NCI-H69 (cell line): ENCODE measurements at places on chromosomes 5 and 9.

- no peak for DNase-seq
Observed at GRCh38 chr9:1217076-1217475, 166.9 kb downstream of the DMRT2 start.

DNA sequence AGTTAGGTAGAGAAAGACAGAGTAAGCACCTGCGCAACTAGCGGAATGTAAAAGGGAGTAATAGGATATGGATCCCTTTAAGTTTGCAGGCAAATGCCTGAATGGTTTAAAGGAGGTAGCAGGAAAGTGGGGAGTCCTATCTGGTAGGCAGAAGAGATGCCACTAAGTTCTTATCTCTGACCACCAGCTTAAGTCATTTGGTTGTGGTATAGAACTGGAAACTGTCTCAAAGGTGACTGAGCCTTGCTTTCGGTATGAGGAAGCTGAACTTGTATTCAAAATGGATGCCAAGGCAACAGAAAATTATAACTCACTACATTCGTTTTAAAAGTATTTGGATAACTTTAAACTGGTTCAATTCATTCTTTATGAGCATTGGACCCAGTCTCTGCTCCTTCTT lies 475.6 kb downstream of the DMRTA1 start:
- DNase-seq = no peak

- DNase-seq = peak; percentile 73
Observed at GRCh38 chr9:34689116-34689470, 2.0 kb downstream of the CCL19 start.

- DNase-seq = peak; percentile 99
Observed at GRCh38 chr5:21823076-21823574, 1030.0 kb downstream of the CDH12 start.

- no peak for DNase-seq
Observed at GRCh38 chr5:72152545-72152944, 45.3 kb downstream of the MAP1B start.

- DNase-seq = no peak
Observed at GRCh38 chr9:120904061-120904977, 22.3 kb downstream of the TRAF1 start.

DNA sequence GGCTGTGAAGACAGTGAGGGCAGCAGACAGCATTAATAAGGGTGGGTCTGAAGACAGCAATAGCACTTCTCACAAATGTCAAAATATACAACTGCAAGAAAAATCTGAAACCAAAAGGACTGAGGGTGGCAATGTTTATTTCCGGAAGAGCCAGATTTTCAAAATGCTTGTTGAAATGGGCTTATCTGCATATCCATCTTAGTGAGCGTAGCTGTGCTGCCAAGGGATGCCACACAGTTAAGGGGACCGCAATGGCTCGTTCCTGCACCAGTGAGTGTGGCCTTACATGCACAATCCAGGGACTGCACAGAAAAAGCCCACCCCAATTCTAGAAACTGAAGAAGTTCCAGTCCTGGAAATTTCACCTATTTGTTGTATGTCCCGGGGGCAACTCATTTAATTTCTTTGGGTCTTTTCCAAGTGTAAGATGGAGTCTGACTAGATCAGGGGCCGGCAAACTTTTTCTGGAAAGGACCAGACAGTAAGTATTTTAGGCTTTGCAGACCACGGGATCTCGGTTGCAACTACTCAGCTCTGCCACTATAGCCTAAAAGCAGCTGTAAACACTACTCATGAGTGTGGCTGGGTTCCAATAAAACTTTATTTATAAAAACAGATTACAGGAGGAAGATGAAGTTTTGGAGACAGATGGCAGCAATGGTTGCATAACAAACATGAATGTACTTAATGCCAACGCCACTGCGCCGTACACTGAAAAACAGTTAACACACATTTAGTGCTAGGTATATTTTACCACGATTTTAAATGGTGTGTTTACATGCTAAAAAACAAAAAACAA lies 154.1 kb downstream of the MYO10 start:
- no peak for DNase-seq

DNA sequence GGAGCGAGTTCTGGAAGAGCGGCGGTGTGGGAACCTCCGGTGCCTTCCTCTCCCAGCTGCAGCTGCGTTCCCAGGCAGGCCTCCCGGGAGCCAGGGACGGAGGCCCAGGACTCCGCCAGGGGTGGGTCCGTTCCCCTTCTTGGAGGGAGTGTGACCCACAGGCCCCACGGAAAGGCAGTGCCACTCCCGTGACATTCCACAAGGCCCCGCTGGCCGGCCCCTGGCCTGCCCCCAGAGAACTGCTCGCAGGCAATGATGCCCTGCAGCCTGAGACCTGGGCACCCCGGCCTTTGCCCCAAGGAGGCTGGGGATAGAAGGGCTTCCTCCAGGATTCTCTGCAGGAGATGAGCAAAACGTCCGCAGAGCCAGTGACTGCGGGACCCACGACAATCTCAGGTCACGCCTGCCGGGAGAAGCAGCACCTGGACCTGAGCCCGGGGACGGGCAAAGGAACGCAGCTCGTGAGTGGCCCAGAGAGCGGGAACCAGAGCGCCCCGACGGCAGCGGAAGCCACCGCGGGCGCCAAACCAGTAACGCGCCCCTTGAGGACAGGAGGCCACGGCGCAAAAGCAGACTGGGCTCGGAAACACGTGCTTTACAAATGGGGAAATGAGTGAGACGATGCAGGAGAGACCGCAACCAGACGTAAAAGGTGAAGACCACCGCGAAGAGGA lies 9.3 kb downstream of the OBP2B start:
- peak; percentile 86 for DNase-seq

DNA sequence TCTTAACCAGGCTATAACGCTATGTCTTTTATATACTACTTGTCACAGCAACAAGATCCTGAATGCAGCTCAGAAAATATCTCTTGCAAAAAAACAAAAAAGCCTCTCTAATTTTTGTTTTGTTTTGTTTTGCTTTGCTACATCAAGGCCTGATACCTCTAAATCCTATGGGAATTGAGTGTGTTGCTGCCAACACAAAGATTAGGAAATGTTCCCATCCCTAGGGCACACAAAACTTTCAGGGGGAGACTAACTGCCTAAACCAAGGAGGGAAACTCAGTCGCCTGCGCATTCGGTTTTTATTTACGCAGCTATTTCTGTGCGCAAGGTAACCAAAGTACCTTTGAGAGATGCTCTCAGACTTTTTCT lies 1.7 kb downstream of the SSBP2 start:
- DNase-seq = peak; percentile 60

- DNase-seq = no peak
Observed at GRCh38 chr9:14260101-14260500, 53.8 kb downstream of the NFIB start.

DNA sequence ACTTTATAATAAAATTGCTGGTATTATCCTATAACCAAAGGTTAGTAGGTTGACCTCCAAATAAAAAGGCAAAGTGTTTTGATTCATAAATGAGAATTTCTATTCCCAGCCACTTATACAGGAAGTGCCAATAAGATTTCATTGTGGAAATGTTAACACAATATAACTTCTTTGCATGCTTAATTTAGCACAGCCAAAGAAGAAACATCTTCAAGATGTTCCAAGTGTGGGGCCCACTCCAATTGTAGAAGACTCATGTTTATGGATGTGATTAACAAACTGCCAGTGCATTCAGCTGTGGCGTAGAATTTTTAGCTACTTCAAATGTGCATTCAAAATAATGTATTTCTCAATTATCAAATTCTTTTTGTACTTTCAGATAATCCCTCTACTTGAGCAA lies 402.3 kb downstream of the DEPDC1B start:
- no peak for DNase-seq

GRCh38 chr5:38548064-38548759 lies 8.2 kb downstream of the LIFR start:
- DNase-seq = no peak

GRCh38 chr5:151195622-151196021 lies 28.3 kb downstream of the CCDC69 start:
- DNase-seq = no peak

DNA sequence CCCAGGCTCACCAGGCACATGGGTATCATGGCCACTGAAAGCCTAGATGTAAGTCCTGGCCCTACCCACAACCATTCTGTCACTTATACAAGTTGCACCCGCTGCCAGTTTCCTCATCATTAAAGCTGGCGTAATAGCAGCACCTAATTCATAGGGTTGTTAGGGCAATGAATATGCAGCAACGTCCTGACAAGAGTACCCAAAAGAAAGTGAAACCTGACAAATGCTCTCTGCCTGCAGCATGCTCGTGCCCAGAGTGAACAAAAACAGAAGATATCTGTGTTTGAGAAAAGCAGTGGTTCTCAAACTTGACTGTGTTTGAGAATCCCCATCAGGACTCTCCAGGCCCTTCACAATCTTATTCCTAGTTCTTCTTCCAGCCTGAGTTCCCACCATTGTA lies 632.4 kb downstream of the SEMA5A start:
- DNase-seq = no peak

DNA sequence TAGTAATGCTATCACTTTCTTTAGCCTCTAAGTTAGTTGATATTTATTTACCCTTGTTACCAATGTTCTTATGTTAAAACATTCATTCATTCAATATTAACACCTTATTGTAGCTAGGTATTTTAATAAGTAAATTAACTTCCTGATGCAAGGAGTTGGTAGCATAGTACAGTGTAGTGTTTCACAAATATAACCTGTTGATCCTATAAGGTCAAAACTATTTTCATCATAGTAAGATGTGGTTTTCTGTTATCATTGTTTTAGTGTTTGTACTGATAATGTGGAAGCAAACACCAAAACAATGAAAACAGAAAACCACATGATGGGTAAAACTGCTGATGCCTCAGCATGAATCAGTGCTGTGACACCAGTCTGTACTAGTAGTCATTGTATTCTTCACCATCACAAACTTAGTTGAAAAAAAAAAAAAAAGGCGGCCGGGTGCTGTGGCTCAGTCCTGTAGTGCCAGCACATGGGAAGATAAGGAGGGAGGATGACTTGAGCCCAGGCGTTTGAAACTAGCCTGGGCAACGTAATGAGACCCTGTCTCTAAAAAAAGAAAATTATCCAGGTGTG lies 36.5 kb downstream of the ZCCHC7 start:
- DNase-seq = no peak

- DNase-seq = no peak
Observed at GRCh38 chr5:158895588-158895987, 204.1 kb downstream of the EBF1 start.

DNA sequence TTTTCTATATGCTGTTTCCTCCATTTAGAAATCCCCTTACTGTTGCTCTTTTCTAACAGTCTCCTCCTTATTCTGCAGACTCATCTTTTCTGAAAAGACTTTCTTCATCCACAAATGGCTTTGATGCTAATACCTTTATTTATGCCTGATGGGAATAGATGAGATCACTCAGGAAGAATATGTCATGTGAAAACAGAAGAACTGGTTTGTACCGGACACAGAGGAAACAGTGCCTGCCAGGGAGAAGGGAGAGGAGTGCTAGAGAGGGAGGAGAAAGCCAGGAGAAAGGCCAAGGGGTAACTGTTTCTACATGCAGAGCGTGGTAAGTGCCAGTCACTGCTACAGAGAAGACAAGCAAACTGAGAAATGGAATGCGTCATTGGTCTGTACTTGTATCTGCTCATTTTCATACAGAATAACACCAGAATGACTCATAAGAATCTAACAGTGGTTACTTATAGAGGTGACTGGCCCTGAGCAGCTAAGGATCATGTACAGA lies 45.9 kb upstream of the PJA2 start:
- peak; percentile 79 for DNase-seq

DNA sequence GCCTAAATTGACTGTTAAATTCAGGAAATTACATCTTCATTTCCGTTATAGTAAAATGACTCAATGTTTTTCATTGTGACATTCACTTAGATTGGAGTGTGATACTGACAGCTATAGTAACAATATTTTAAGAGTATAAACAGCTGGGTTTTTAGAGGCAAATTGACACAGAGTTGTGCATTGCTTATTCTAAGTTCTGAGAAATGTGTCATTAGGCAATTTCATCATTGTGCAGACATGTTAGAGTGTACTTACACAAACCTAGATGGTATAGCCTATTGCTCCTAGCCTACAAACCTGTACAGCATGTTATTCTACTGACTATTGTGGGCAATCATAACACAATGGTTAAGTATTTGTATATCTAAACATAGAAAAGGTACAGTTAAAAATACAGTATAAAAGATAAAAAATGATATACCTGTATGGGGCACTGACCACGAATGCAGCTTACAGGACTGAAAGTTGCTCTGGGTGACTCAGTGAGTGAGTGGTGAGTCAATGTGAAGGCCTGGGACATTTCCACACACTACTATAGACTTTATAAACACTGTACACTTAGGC lies 132.7 kb downstream of the PDE4D start:
- no peak for DNase-seq

GRCh38 chr5:135743181-135743580 lies 91.3 kb upstream of the SLC25A48 start:
- DNase-seq = no peak

- peak; percentile 82 for DNase-seq
Observed at GRCh38 chr9:77744841-77745430, 96.8 kb upstream of the GNA14 start.

GRCh38 chr5:179821298-179822058 lies 773 bp downstream of the SQSTM1 start:
- DNase-seq = peak; percentile 94

GRCh38 chr9:132694144-132694543 lies 23.9 kb downstream of the GTF3C4 start:
- DNase-seq = peak; percentile 9

- DNase-seq = no peak
Observed at GRCh38 chr9:124006448-124007361, 4.9 kb upstream of the LHX2 start.
